ENCODE measurements at places on chromosomes 12 and 14.

GRCh38 chr14:73814153-73814552 lies 37.5 kb upstream of the PTGR2 start:
- no peak for DNase-seq

GRCh38 chr12:90098132-90098779 lies 389.6 kb upstream of the ATP2B1 start:
- DNase-seq = no peak

GRCh38 chr12:116204169-116204568 lies 73.3 kb downstream of the MED13L start:
- no peak for DNase-seq

GRCh38 chr14:96956464-96957239 lies 159.5 kb downstream of the VRK1 start:
- no peak for DNase-seq

DNA sequence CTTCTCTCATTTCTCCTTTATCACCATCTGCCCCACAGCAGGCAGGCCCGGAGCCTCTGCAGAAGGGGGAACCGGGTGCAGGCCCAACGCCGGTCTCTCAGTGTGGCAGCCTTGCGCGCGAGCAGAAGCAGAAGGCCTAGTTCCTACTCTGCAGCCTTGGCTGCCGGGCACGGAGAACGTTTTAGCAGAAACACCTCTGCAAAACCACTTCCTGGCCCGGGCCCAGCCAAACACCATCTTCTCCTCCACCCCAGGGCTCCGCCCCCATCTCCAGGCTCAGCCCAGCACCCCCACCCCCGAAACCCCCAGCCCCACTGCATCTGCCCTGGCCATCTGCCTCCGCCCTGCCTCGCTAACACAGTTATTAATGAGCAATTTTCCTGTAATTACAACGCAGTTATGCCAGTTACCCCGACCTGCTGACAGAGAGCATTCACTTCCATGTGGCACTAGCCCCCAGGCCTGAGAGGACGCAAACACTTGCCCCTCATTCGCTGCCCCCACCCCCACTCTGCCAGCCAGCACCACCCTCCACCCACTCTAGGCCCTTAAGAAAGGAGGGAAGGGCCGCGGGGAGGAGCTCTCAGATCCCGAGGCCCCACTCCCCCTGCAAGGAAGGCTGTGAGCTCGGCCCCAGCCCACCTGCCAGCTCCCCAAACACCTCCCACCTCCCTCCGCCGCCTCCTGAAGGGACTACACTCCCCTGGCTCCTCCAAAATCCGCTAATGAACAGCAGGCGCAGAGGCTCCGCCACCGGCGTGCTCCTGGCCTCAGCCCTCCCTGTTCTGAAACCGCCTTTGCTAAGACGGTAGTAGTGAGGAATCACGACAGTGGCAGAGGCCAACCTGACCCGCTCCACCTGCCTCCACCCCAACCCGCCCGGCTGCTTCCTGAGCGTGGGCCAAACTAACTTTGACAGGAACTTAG lies 44.7 kb upstream of the FBRSL1 start:
- no peak for DNase-seq
